ENCODE measurements at places on chromosomes 6 and 20. TPM values are rescaled to one million over a fixed set of nuclear protein-coding genes. Genes with fewer than 3 reads are reported as not detected.

PTK6 gene
- total RNA-seq: 0.17 TPM

MRPL18 gene
- total RNA-seq: 65.7 TPM

TUBE1 gene
- 20.4 TPM for total RNA-seq

NKX2-2 gene
- not detected for total RNA-seq

OPN5 gene
- not detected for total RNA-seq

PRPH2 gene
- total RNA-seq: 2.0 TPM

GSTA2 gene
- total RNA-seq: not detected

LY6G6F gene
- not detected for total RNA-seq

HLA-DRB5 gene
- total RNA-seq: 13.5 TPM

GPX5 gene
- not detected for total RNA-seq

PGBD1 gene
- 7.8 TPM for total RNA-seq

SAMD3 gene
- not detected for total RNA-seq

CCN6 gene
- not detected for total RNA-seq

CLPSL2 gene
- not detected for total RNA-seq

KIF6 gene
- 0.83 TPM for total RNA-seq

HAO1 gene
- not detected for total RNA-seq

ESR1 gene
- 0.84 TPM for total RNA-seq

TFAP2C gene
- 2.5 TPM for total RNA-seq

AKIRIN2 gene
- 21.3 TPM for total RNA-seq

HDGFL1 gene
- total RNA-seq: not detected

MLN gene
- not detected for total RNA-seq

TCF15 gene
- 2.3 TPM for total RNA-seq

LY86 gene
- total RNA-seq: 1.8 TPM

RALGAPA2 gene
- total RNA-seq: 27.7 TPM

HLA-DQA2 gene
- 0.40 TPM for total RNA-seq

FAM83C gene
- total RNA-seq: not detected

SPTLC3 gene
- total RNA-seq: 12.5 TPM

FKBP1C gene
- total RNA-seq: not detected

NTSR1 gene
- total RNA-seq: 0.78 TPM

FNDC11 gene
- 0.23 TPM for total RNA-seq

SLC12A5 gene
- 0.99 TPM for total RNA-seq

SLC17A2 gene
- not detected for total RNA-seq

TGM2 gene
- 170 TPM for total RNA-seq

SLC22A1 gene
- total RNA-seq: 0.26 TPM

SGK2 gene
- total RNA-seq: not detected

GMPR gene
- 41.9 TPM for total RNA-seq

IL17F gene
- total RNA-seq: not detected

SALL4 gene
- total RNA-seq: not detected

TTPAL gene
- total RNA-seq: 14.6 TPM

DZANK1 gene
- total RNA-seq: 1.4 TPM

MEA1 gene
- 51.5 TPM for total RNA-seq

GINS1 gene
- total RNA-seq: 0.52 TPM

EMILIN3 gene
- 5.0 TPM for total RNA-seq

APCDD1L gene
- 0.58 TPM for total RNA-seq

RARS2 gene
- total RNA-seq: 19.1 TPM

CEP250 gene
- 20.3 TPM for total RNA-seq

BTN1A1 gene
- not detected for total RNA-seq

METTL24 gene
- 32.8 TPM for total RNA-seq
